ENCODE measurements at places on chromosomes 7 and 10. TPM values are rescaled to one million over a fixed set of nuclear protein-coding genes. Genes with fewer than 3 reads are reported as not detected.

DNA sequence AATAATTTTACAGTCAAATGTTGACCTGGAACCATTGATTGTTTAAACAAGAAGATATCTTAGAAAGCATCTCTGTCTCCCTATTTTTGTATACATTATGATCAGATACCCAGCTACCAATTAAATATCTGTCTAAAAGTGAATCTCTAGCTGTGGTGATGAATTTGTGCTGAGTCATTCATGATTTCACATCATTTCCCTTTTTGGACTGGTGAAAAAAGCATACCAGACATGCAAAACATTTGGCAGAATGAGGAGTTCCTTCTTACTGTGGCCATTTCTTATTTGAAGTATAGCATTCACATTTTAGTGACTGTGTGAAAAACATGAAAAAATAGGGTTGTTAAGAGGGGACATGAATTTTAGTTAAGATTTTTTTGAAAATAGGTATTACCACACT is 98.0 kb upstream of the GATA3 start:
- DNase-seq: peak; percentile 31

- DNase-seq: peak; percentile 20
Measured at GRCh38 chr10:58220769-58221451, 46.8 kb downstream of the IPMK start.

DNA sequence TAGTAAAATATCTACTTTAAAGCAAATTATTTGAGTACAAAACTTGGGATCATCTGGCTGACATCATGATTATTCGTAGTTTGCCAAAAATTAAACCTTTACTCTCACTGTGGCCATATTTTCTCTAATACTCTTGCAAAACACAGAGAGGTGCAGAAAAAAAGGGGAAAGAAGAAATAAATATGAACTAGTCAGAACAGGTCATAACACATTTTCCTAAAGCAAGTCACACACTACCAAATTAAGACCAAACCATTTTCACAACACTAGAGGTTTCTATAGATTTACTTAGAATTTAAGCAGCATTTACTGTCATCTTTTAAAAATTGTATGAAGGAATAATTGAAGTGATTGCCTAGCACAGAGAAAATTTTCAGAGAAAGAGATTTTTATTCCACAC is 726.1 kb downstream of the SORCS1 start:
- no peak for DNase-seq

The TLX1 gene
- total RNA-seq: not detected
